ENCODE measurements at places on chromosomes 7 and 10.

DNA sequence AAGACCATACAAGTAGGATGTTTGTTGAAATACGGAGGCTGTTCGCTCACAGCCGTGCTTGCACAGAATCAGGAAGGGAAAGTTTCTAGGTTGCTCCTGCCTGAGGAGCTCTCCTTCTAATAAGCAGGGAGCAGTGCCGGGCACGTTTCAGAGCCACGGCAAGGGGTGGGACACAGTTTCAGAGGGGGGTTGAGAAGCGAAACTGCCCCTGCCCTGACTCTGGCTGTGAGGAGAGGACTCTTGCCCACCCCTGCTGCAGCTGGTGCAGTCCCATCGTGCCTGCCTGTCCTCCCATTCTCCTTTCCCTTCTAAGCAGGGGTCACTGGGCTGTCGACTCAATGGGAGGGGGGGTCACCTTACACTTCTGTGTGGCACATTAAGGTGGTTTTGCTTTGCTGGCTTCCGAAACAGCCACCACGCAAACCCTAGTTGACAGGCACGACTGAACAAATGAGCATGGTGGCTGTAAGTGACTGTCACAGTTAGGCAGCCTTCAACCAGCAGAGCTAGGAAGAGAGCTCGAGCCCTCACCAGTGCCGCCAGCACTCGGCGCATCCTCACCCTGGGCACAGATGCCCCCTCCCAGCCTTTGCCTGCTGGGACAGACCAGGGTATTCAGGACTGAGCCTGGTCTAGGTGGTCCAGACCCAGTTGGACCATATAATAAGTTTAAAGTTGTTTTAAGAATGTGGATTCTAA lies 37.5 kb downstream of the ZNF467 start:
- no peak for DNase-seq

DNA sequence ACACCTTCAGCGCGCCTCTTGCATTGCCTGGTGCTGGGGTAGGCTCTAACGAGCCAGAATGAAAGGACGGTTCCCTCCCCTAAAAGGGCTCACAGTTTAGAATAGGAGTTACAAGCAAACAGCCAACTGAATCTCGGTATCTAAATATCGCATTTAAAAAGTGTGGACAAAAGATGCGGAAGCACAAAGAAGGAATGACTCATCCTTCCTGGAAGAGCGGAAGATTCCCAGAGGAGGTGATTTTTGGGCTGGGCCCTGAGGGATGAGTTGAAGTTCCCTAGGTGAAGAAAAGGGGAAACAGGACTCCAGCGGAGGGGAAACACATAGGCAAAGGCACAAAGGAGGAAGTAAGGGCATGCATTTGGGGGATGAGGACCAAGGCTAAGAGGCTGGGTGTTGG lies 29.9 kb downstream of the SRRM3 start:
- no peak for DNase-seq

- DNase-seq: no peak
Observed at GRCh38 chr7:157437519-157438061, 100.8 kb downstream of the DNAJB6 start.

- no peak for DNase-seq
Observed at GRCh38 chr7:119996634-119997033, 276.3 kb upstream of the KCND2 start.

- DNase-seq: no peak
Observed at GRCh38 chr10:35422228-35422627, 85.9 kb downstream of the CCNY start.

GRCh38 chr7:22061775-22062174 lies 116.1 kb upstream of the CDCA7L start:
- no peak for DNase-seq

DNA sequence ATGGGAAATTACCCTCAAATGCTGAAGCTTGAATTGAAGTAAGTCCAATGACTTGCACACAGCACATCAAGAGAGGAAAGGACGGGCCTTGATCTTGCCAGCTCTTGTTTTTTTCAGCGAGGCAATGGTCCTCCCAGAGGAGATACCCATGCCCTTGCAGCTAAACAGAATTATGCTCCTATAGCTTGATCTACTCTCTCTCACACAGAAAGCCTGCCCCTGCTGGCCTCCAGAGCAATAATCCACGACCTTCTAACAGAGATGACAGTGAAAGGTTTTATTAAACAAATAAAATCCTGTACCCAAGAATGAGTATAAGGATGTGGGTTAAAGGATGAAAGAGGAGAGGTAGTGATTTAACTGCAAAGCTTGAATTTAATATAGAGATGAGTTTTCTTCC lies 268.0 kb downstream of the ADRA2A start:
- no peak for DNase-seq

- DNase-seq: no peak
Observed at GRCh38 chr10:109480836-109481235, 442.5 kb downstream of the XPNPEP1 start.

DNA sequence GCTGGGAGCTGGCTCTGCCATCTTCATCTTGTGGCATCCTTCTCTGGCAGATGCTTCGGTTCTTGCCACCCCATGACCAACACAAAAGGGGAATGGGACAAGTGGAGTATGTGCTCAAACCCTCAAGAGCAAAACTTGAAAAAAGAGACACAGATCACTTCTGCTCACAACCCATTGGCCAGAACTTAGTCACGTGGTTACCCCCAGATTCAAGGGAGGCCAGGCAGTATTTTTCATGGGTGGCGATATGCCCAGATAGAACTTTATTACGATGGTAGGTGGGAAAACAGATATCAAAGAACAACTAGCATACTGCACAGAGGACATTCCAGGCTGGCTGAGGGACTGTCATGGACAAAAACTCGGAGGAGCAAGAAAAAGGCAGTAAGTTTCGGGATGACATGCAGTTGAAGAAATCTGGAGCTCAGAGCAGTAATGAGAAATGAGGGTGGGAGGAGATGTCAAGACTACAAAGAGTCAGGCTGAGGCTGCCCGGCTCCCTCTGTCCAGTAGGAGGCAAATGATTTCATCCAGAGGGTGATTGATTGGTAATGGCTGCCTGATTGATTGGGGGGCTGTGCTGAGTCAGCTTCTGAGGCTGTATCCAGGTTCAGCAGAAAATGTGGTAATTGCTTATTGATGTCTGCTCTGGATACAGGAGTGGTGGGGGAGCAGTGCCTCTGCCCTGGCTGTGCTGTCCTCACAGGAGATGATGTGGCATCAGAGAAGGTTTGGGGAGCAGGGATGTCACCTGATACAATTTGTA lies 25.3 kb downstream of the COL13A1 start:
- DNase-seq: no peak

Data from germinal center (tissue), 1 donor.